RPMI7951 (cell line): ENCODE measurements at places on chromosomes 5 and 9. TPM values are rescaled to one million over a fixed set of nuclear protein-coding genes. Genes with fewer than 3 reads are reported as not detected.

The PLAA gene
- total RNA-seq: 18.1 and 22.6 TPM in 2 replicates

The PCDHA8 gene
- total RNA-seq: 0.10 and 0.12 TPM in 2 replicates

The ZNF618 gene
- total RNA-seq: 2.7 and 2.9 TPM in 2 replicates

The TRIM32 gene
- total RNA-seq: 15.3 and 16.5 TPM in 2 replicates

The FBP2 gene
- not detected in 2 replicates for total RNA-seq

The ALDOB gene
- total RNA-seq: not detected in 2 replicates

The ITGA1 gene
- 47.7 and 74.6 TPM in 2 replicates for total RNA-seq

The PCDHGA3 gene
- total RNA-seq: 0.12 and 0.39 TPM in 2 replicates

The PCDHAC2 gene
- total RNA-seq: not detected in 2 replicates

The FOXD4 gene
- not detected in 2 replicates for total RNA-seq

The WNT8A gene
- not detected in 2 replicates for total RNA-seq

The NIPAL4 gene
- 0.10 and 0.48 TPM in 2 replicates for total RNA-seq

The RASEF gene
- 1.3 and 1.4 TPM in 2 replicates for total RNA-seq
